ENCODE measurements at places on chromosomes 12 and 14.

- DNase-seq, result no peak
Observed at GRCh38 chr12:3004655-3005565, 45.7 kb downstream of the TEAD4 start.

GRCh38 chr14:36661506-36662257 lies at the start of gene PAX9:
PAX9 (plus strand) TSS chr14:36661860; CDS start chr14:36662090, 230 bp downstream.
- no peak for DNase-seq

- no peak for DNase-seq
Observed at GRCh38 chr12:48982397-48983080, 4.4 kb downstream of the WNT1 start.

DNA sequence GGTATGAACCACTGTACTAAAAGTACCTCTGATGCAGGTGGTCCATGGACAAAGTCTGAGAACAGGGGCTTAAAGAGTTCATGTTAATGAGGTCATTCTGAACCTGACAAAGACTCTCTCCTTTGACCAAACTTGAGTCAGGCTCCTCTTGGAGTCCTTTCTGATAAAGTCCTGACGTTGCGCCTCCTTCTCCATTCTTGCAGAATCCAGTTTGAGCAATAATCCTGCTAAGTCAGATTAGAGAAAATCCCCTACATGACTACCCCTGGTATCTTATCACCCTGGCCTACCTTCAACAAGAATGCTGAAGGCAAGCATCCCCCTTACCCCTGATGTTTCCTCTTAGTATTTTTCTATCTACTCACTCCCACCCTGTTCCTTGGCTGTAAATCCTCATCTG lies 46.0 kb upstream of the ISM2 start:
- no peak for DNase-seq

DNA sequence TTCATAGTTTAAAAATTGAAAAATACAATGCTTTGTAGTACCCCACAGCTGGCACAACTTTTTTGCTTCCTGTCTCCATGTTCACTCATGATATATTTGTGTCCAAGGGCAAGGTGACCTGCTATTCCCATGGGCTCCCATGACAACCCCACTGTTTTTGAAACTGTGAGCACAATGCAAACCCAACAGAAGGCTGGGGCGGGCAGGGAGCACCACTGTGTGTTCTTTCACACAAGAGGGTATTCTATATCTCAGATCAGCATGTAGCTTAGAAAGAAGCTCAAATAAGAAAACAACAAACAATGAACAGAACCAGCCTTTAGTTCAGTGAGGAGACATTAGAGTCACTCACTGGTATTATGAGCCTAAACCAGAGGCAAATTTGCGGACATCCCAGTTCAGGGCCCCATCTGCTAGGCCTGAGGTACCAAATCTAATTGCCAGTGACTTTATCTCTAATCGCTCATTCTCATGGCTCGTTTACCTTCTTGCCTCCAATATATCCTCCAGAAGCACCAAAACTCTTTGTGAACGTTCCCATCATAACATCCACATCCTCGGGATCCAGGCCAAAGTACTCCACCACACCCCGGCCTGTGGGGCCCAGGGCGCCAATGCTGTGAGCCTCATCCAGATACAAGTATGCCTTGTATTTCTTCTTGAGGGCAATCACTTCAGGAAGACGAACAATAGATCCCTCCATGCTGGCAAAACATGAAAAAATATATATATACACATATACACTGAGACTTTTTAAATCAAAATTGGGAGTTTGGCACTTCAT lies 56.4 kb upstream of the ISM2 start:
- no peak for DNase-seq

DNA sequence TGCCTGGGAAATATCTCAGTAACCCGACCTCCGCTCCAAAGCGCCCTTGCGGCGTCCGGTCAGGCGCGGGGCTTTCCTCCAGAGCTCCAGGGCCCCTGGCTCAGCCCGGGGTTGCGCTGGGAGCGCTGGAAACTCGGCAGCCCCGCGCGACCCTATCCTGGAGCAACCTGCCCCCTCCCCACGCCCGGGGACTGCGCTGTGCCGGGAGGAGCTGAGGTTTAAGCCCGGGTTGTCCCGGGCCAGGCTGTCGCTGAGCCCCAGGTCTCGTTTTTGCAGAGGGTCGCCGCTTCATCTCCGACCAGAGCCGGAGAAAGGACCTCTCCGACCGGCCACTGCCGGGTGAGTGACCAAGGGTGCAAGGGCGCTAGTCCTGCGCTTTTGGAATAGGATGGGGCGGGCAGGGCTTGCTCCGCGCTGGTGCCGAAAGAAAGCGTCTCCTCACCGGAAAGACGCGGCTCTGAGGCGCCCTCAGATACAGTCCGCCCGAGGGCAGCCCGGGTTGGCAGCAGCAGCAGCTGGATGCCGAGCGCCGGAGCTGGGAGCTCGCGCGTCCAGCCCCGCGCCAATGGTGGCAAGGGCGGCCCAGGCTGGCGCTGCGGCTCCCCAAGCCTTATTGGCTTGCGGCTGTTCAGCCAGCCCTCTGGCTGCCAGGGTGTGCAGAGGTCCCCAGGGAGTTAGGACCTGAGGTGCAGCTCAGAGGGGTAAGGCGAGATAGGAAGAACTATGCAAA lies 1.5 kb downstream of the SPX start:
- peak; percentile 52 for DNase-seq

DNA sequence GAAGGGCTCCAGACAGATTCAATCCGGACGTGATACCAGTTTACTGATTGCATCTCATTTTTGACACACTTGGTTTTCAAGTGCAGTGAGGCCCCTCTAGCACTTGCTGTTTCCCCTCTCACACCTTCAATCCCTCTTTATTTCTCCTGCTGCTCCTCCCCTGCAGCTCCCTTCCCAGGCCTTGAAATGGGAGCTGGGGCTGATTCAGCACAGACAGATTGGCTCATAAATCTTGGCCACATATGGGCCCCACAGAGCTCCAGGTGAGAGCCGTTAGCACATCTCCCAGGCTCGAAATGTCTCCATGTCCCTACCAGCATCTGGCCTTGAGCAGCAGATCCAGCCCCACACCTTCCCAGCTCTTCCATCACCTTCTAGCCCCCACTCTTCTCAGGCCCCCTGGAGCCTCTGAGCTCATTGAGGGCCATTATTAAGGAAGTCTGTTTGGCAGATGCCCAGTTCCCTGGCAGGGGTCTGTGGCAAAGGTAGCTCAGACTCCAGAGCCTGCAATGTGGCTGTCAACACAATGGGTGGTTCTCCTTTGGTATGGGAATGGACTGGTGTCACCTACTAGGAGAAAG lies 220.3 kb upstream of the FKBP4 start:
- no peak for DNase-seq

- no peak for DNase-seq
Observed at GRCh38 chr12:18068355-18068754, 21.6 kb downstream of the RERGL start.

DNA sequence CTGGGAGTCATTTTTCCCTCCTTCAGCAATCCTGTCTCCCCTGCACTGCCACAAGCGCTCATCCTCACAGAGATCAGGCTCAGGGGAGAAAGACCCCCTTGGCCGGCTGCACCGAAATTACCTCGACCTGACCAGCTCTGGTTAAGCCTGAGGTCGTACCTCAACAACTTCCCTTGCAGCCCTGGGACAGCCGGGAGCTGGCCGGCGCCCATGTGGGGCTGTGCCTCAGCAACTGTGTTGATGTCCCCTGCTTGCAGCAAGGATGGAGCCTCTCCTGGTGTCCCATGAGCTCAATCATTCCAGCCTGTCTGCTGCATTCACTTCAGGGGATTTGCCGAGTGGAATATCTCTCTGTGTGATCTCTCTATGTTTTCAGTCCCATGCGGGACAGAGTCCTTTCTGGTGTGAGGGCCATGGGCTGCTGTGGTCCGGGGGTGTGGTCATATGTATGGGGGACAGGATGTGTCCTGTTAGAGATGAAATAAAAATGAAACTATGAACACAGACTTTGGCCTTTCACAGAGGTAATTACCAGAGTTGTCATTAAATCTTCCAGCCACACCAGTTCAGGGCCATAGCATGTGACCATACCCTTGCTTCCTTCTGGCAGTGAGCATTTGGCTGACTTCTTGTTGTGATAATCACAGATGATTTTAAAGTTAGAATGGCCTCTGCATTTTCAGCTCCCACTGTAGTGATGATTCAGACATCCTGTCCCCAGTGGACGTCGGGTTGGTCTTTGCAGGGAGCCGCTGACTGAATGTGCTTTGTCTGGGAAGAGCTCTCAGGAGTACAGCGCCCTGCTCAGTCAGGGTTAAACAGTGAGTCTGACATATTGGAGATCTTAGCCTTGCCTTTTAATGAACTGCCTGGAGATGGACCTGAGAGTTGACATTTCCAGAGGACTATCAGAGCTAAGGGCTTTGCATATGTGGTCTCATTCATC lies 405.9 kb downstream of the AACS start:
- no peak for DNase-seq

- DNase-seq, result no peak
Observed at GRCh38 chr12:52493172-52493571, at the start of gene KRT6A. KRT6A (minus strand) TSS chr12:52493257; CDS start chr12:52493188, 69 bp downstream.

- DNase-seq, result no peak
Observed at GRCh38 chr12:14239350-14239934, 126.0 kb upstream of the ATF7IP start.

DNA sequence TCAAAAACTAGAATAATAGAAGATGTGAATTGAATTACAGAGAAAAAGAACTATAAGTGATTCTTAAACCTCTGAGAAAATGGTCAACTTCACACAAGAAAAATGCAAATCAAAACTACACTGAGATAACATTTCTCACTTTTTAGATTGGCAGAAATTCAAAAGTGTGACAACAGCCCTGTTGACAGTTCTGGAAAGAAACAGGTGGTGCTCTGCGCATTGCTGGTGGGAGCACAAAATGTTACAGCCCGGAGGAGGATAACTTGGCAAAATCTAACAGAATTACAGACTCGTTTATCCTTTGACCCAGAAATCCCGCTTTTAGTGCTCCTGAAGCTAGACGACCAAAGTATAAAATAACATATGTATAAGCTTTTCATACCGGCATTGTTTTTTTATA lies 222.5 kb upstream of the CNTN1 start:
- DNase-seq, result no peak
